ENCODE measurements at places on chromosomes 1 and 21.

GRCh38 chr1:181794332-181794731 lies 267.2 kb downstream of the ZNF648 start:
- no peak for DNase-seq

DNA sequence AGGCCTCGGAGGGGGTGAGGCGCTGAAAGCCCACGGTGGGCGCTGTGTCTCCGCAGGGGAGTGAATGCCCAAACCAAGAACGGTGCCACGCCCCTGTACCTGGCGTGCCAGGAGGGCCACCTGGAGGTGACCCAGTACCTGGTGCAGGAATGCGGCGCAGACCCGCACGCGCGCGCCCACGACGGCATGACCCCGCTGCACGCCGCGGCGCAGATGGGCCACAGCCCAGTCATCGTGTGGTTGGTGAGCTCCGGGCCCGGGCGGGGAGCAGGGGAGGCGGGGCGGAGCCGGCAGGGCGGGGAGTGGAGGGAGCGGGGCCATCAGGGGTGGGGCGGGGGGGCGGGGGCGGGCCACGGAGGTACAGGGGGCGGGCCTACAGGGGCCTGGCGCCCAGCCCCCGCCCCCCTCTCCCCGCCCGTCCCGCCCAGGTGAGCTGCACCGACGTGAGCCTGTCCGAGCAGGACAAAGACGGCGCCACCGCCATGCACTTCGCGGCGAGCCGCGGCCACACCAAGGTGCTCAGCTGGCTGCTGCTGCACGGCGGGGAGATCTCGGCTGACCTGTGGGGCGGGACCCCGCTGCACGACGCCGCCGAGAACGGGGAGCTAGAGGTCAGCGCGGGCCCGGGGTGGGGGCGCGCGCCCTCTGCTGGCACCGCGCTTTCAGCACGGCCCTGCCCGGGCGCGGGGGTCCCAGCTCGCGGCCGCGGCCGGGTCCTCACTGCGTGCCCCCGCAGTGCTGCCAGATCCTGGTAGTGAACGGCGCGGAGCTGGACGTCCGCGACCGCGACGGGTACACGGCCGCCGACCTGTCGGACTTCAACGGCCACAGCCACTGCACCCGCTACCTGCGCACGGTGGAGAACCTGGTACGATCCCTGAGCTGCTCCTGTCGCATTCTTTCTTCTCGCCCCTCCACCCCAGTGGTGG lies 15.9 kb downstream of the ESPN start:
- DNase-seq: peak; percentile 89

DNA sequence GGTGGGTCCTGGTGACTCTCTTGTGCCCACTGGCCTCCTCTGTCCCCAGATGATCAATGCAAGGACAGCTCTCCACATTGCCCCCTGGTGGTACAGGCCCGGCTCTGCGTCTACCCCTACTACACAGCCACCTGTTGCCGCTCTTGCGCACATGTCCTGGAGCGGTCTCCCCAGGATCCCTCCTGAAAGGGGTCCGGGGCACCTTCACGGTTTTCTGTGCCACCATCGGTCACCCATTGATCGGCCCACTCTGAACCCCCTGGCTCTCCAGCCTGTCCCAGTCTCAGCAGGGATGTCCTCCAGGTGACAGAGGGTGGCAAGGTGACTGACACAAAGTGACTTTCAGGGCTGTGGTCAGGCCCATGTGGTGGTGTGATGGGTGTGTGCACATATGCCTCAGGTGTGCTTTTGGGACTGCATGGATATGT lies 10.8 kb downstream of the ADAMTSL4 start:
- peak; percentile 76 for DNase-seq

DNA sequence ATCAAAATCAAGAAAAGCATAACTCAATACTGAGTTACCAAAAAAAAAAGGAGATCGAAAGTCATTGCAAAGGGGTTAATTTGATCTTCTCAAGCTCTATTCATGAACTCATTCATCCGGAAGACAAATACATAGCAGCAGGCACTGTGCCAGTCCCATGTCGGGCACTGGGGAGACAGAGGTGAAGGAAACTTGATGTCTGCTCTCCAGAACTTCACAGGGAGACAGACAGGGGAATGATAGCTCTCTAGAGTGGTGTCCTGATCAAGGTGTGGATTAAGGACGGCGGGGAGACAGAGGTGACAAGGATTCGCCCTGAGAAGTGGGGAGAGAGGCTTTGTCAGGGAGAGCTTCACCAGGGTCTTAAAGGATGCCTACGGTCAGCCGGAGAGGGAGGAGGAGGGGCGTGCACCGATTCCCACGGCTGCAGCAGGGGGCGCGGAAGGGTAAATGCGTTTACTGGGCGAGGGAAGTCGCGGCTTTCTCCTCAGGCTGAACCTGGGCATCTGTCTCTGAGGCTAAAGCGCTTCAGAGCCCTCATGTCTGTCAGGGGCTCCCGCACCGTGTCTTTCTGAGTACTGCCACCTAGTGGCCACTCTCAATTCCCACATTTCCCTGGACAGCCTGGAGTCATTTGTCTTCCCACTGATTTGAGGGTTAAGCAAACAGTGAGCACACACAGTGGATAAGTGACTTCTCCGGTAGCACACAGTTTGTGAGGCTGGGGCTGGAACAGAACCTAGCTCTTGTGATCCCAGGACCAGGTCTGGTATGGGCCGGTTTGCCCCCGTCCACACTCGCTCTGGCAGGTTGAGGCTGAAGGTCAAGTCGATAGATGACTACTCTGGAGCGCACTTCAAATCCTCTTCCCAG lies 152.8 kb downstream of the TENT5C start:
- DNase-seq: peak; percentile 87

DNA sequence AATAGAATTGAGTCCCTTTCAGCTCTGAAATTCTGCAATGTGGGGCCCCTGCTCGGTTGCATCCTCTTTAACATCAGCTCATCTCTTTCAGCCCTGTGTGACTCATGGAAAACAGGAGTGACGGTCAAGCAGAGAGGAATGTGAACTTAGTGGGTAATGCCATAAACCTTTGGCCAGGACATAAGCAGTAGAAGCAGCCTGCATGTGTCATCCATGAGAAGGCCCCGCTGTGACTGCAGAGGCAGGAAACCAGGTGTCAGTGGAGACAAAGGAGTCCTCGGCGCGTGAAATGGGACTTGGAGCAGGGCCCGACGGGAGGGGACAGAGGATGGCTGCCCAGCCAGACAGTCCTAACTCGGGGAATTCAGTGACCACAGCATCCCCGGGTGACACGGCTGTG lies 21.1 kb upstream of the EPHB2 start:
- no peak for DNase-seq

DNA sequence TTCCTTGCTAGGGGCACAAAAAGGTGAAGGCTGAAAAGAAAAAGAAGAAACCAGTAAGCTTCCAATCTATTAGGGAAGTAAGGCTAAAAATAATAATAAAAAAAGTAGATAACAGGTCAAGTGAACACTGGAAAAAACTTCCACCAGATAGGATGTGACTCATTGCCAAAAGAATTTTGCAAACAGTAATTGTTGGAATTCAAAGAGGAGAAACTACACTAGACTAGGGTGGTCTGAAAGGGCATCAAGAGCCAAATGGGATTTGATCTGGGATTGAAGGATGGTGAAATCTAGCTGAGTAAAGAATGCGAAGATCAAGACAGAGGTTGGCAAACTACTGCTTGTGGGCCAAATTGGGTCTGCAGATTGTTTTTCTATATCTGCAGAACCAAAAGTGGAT lies 6.0 kb upstream of the ST6GALNAC3 start:
- DNase-seq: no peak

DNA sequence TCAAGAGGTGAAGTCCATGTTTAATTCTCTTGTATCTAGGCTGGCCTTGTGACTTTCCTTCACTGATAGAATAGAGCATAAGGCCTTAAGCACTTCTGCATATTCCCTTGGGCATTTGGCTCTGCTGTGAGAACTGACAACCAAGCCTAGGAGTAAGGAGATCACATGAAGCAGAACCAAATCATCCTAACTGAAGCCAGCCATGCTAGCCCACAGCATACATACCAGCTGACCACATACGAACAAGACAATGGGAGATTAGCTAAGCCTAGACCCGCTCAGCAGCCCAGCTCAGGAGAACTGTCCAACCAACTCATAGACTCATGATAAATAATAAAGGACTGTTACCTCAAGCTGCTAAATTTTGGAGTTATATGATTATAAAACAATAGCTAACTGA lies 114.6 kb upstream of the NEK7 start:
- DNase-seq: no peak

DNA sequence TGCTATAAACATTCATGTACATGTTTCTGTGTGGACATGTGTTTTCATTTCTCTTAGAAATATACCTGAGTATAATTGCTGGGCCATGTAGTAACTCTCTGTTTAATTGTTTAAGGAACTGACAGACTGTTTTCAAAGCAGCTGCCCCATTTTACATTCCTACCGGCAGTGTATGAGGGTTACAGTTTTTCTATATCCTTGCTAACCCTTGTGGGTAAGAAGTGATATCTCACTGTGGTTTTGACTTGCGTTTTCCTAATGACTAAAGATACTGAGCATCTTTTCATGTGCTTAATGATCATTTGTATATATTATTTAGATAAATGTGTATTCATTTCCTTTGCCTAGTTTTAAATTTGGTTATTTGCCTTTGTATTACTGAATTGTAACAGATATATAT lies 81.7 kb downstream of the DNM3 start:
- DNase-seq: peak; percentile 81

GRCh38 chr1:56249234-56249633 lies 330.1 kb downstream of the PLPP3 start:
- DNase-seq: peak; percentile 64

DNA sequence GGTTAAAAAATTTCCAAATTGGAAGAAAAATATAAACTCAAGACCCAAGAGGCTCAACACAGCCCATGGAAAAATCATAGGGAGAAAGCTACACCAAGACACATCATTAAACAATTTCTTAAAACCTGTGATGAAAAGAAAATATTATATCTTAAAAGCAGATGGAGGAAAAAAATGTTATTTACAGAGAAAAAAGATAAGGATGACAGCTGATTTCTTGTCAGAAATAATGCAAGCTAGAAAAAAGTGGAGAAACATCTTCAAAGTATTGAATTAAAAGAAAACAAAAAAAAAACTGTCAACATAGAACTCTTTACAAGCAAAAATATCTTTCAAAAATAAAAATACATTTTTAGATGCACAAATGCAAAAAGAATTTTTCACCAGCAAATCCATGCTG lies 930.5 kb downstream of the ADGRL2 start:
- DNase-seq: peak; percentile 20

DNA sequence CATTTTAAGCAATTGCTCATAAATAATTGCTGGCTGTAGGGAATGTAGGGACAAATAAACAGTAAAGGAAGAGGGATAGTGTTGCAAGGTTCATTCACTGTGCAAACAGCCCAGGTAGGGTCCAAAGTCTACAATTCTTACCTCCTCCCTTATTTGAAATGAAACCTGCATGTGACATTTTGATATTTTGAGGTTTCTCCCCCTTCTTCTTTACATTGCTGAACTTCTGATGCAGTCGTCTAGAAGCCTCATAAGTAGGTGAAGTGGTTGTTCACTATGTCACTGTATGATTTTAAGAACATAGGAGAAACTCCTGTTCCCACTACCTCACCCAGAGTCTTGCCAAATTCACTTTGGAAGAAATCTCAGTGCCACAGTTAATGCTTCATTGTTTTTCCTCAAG lies 16.1 kb downstream of the F5 start:
- DNase-seq: no peak

DNA sequence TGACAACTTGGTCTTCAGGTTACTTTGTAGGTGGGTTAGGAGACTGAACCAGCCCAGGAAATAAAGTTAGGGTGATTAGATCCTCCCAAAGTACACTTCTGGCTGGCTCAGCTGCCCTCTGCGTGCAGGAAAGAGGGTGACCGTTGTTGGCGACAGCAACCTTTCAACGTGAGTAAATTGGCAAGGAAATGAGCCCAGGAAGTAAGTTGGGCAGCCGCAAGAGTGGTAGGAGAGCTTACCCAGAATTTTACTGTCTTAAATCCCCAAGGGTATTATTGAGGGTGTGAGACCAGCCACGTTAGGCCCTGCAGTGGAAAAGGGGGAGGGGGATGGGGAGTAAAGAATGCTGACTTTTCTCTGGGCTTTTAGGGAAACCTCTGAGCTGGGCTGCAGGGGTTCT lies 1.6 kb downstream of the TENT5C start:
- peak; percentile 60 for DNase-seq

DNA sequence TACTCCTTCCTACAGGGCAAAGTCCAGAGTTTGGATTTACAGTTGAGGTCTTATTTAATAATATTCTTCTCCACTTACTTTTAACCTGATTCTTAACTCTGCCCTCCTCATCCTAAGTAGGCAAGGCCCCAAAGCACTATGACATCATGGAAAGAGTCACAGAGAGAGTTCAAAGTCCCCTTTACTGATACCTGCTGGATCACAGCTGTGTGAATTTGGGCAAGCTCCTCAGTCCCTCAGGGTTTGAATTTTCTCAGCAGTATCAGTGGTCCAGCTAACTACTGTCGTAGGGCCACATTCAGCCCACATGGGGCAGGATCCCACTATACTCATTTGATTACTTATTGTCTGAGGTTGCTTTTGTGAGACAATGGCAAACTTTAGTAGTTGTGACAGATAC lies 16.0 kb downstream of the TYW3 start:
- no peak for DNase-seq

DNA sequence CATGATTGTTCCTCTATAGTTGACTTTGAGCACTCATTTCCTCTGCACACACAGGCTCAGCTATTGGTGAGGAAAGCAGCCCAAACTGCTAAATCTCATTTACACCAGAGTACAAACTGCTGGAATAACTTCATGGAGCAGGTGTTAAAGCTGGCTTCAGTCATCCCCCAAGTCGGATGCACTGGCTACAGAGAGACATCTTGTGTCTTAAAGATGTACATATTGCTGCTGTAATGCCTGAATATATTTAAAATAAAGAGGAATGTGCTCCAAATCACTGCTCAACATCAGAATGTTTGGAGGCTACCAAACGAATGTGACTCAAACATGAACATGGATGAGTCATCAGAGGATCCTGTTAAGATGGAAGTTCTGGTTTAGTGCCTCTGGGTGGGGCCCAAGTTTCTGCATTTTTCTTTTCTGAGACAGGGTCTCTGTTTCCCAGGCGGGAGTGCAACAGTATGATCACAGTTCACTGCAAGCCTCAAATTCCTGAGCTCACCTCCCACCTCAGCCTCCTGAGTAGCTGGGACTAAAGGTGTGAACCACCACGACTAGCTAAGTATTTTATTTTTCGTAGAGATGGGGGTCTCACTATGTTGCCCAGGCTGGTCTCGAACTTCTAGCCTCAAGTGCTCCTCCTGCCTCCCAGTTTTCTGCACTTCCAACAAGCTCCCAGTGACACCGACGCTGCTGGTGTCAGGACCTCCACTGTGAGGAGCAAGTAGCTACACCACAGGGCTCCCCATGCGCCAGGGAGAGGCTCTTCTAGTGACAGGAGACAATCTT lies 79.0 kb upstream of the KRTAP19-8 start:
- no peak for DNase-seq
